GDM1 (cell line): ENCODE measurements at places on chromosomes 6 and 20.

- DNase-seq, result no peak
Measured at GRCh38 chr6:89944826-89945407, 50.6 kb downstream of the GJA10 start.

- no peak for DNase-seq
Measured at GRCh38 chr6:29137724-29138123, 29.9 kb downstream of the OR2J3 start.

- no peak for DNase-seq
Measured at GRCh38 chr6:108661430-108661829, 100.7 kb downstream of the FOXO3 start.

GRCh38 chr6:25013246-25013645 is 77.5 kb upstream of the RIPOR2 start:
- DNase-seq, result no peak

DNA sequence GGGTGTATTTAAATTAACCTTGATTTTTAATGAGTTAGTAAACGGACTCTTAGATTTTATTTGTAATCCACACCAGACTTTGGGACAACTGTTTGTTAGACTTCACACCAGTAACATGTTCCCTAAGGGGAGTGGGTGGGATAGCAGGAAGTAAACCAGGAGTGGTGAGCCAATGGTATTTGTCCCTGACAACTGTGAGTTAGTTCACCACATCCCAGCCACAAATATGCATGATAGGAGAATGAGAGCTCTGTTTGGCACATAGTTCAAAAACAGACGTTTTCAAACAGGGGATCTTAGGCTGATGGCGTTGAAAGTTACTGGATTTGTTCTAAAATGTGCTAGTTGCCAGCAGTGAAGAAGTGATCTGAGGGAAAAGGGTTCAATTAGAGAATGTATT is 18.7 kb upstream of the COL10A1 start:
- DNase-seq, result no peak

DNA sequence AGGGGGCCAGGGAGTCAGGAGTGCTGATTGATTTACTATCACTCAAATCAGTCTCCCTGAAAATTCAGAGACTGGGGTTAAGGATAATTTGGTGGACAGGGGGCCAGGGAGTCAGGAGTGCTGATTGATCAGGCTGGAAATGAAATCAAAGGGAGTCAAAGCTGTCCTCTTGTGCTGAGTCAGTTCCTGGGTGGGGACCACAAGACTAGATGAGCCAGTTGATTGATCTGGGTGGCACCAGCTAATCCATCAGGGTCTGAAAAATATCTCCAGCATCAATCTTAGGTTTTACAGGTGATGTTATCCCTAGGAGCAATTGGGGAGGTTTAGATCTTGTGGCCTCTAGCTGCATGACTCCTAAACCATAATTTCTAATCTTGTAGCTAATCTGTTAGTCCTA is 6.1 kb upstream of the AFG1L start:
- no peak for DNase-seq

- no peak for DNase-seq
Measured at GRCh38 chr20:39605908-39606307, 643.8 kb downstream of the DHX35 start.

DNA sequence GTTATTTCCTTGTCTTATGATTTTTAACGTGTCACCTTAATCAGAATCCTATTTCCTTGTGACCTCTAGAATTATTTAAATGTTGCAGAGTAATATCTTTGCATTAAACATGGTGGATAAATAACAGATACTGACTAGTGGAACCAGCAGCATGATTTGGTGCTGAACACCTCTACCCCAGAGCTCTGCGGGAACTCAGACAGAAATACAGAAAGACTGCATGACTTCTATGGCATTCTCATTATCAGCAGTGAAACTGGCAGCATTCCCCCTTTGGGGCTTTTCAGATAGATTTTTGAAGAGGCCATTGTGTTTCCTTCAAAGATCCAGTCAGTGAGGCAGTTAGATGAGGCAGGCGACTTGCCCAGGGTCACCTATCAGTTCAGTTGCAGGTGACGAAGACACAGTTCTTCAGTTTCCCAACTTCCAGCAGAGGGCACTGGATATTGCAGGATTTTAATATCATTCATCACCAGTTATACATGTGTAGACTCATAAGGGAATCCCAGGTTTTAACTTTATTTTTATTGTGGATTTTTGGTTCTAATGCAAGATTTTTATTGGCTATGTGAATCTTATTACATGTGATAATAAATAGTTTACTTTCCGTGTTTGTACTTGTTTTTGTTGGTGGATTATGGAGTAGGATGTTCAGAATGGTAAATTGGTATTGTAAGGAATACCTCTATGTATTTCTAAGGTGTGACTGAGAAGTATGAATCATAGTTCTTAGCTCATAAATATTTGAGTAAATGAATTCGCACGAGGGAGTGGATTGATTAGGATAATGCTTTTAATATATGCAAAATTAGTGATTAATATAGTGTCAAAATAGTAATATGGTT is 81.3 kb downstream of the AFDN start:
- DNase-seq, result no peak

GRCh38 chr6:139779988-139780774 is 405.7 kb upstream of the CITED2 start:
- no peak for DNase-seq

DNA sequence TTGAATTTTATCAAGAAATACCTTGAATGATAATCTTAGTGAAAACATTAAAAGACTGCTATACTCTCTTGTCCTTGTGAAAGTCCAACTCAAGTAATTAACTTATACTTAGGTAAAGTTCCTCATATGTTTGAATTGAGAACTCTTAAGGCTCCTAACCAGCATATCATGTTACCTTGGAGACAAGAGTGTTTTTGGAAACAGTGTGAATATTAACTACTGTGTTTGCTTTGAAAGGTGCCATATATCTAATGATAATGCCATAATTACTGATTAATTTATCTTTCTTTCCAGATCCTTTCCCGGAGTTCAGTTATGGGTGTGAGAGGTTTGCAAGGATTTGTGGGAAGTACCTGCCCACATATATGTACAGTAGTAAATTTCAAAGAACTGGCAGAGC is 10.5 kb downstream of the FAM120B start:
- DNase-seq, result no peak

GRCh38 chr6:34062815-34063214 is 83.1 kb downstream of the GRM4 start:
- no peak for DNase-seq

- no peak for DNase-seq
Measured at GRCh38 chr6:159693894-159694545, 979 bp upstream of the SOD2 start.

DNA sequence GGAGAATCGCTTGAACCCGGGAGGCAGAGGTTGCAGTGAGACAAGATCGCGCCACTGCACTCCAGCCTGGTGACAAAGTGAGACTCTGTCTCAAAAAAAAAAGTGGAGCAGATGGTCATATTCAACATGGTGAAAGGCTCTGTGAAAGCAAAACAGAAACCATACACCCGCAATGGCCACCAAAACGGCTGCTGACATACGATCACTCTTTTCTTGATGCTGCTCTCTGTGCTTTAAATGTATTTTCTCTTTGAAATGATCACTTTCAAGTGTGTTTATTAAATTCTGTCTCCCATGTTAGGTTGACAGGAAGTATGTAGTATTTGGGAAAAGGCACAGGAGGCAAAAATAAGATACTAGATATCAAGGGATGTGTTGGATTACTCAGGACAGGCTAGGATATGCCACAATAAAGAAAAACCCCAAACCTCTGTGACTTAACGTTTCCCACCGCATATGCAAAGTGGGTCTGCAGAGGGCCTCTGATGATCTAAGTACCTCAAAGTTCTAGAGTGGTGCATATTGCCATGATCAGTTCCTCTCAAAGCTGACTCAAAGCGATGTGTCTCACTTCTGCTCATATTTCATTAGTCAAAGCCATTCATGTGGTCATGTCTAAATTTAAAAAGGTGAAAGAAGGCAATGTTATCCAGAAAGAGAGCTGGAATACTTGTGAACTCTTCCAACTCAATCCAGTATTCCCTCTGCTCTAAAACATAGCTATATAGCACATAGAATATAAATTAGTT is 155.1 kb upstream of the SOX4 start:
- no peak for DNase-seq

- DNase-seq, result no peak
Measured at GRCh38 chr20:57425150-57426013, 34.2 kb downstream of the RBM38 start.

DNA sequence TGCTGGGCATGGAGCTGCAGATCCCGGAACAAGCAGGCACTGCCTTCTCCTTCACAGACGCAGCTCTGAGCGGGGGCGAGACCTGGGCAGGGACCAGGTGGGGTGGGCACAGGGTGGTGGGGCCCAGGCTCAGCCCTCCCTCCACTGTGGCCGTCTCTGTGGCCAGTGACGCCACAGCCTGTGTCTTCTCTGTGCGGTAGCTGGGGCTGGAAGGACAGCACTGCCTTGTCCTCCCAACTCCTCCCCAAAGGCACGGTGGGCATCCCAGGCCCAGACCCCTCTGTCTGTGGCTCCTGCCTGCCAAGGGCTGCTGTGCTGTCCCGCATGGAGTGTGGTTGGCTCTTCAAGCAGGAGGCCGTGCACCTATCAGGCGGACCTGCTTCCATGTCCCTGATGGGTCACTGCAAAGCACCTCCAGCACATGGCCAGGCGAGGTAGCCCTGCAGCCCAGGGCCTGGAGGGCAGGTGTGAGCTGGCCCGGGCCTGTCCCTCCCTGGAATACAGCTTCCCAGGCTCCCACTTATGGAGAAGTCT is 14.8 kb upstream of the TNFRSF6B start:
- DNase-seq, result peak; percentile 11

GRCh38 chr20:63253438-63254231 is 628 bp downstream of the NKAIN4 start:
- DNase-seq, result no peak

DNA sequence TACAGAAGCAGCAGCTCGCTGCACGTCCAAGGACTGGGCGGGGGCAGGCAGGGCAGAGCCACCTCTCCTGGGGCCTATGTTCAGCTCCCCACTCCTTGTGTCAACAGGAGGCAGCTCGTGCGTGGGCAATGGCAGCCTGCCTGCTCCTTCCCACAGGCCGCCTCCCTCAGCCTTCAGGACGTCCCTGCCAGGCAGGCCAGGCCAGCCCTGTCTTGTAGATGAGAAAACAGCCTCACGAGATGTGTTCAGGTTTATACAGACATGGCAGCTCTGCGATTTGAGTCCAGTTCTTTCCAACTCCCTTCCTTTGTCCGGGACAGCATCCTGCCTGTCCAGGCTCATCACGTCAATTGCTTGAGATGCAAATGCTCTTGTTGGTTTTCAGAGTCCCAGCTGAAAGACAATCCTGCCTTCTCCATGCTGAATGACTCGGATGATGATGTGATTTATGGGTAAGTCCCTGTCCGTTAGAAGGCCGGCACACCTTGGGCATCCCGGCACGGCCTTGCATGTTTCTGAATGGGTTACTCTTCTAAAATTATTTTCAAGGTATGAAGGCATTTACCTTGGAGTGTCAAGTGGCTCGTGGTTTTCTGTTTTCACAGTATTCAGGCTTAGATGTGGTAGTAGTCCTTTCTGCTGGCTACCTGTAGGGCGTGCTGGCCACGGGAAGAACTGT is 13.5 kb downstream of the DYNLT1 start:
- no peak for DNase-seq

DNA sequence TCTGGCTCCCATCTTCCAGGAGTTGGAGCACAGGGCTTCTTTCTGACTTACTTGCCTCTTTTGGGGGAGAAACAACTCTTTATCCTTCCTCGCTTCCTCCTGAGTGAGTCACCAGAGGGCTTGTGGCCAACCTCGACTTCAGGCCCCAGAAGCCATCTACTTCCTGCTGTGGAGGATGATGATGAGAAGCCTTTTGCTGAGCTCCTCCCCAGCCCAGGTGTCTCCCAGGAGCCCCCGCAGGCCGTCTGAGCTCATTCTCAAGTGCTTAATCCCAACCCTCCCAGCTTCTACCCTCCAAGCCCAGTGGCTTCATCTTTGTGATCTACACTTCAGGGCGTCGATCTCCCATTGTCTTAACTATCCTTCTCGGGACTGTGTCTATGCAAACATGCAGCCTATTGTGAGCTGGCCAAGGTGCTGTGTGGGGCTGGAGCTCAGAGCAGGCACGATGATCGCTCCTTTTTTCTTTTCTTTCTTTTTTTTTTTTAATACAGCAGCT is 27.9 kb downstream of the SDCBP2 start:
- DNase-seq, result peak; percentile 57

- DNase-seq, result no peak
Measured at GRCh38 chr20:4091490-4092479, 76.4 kb upstream of the RNF24 start.

- DNase-seq, result no peak
Measured at GRCh38 chr6:90370493-90370959, 73.9 kb upstream of the BACH2 start.

DNA sequence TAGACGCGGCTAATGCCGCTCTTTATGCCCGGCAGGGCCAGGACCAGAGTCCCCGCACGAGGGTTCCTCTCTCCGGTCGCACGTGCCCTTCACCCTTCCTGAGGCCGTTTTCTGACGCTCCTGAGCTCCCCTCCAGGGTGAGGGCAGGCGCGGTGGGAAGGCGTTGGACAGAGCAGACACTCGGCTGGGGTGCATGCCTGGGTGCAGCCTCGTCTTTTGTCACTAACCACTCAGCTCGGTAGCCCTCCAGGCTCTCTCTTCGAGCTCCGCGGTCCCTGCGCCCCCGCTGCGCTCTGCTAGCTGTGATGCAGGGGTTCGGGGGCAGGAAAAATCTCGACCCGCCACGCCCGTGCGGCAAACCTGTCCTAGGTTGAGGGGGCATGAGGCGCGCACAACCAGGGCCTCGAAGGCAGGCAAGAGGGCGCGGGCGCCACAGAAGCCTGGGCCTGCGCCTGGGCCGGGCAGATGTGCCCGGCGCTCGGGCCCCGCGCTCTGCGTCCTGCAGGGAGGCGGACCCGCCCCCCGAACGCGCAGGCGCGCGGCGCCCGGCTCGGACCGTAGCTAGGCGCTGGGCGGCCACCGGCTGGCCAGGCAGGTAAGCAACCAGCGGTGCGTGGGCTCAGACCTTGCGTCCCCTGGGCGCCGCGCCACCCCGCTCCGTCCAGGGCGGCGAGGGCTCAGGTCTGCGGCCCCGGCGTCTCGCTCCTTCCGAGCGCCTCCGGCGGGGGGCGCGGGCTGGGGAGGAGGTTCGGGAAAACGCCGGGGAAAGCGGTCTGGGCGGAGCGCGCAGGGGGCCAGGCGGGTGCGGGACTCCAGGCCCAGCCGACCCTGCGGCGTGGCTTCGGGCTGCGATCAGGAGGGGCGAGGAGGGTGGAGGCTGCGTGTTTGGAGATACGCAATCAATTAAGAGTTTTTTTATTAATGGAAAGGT is at the start of gene L3MBTL1:
TSS of gene L3MBTL1 (plus strand) at position 548 of the 931 bp plus-strand sequence. CDS start 5,807 bp downstream, outside the sequence.
- DNase-seq, result no peak
